ENCODE measurements at places on chromosomes 1 and 21. TPM values are rescaled to one million over a fixed set of nuclear protein-coding genes. Genes with fewer than 3 reads are reported as not detected.

- peak; percentile 19 for DNase-seq
Measured at GRCh38 chr1:62435231-62436038, 1.4 kb upstream of the USP1 start.

DNA sequence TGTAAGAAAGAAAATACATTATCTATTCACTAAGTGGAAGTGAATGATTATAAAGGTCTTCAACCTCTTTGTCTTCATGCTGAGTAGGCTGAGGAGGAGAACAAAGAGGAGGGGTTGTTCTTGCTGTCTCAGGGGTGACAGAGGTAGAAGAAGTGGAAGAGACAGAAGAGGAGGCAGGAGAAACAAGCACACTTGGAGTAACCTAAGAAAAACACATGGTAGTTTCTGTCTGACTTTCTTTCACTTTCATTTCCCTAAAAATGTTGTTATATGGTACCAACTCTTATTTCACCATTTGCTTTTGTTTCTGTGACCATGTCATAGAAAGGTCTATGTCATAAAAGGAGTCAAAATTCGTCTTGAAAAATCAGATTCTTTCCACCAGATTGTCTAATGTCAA, 696.6 kb upstream of the BRINP3 start:
- no peak for DNase-seq

GRCh38 chr1:113333056-113333455, 57.3 kb upstream of the MAGI3 start:
- no peak for DNase-seq

DNA sequence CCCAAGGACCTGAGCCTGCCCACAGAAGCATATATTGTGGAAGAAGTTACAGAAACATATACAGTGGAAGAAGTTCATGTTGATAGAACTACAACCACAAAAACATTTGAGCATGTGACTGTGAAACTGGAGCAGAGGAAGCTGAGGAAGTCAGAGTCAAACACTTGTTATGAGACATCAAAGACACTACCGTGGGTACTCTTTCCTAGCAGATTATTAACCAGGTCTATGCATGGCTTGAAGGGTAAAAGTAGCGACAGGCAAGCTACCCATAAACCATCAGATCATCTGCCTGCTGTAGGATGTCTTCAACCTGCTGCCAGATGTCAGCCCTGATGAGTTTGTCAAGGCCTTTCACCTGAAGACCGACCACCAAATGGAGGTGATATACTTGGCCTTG, 35.8 kb downstream of the IVNS1ABP start:
- no peak for DNase-seq

DNA sequence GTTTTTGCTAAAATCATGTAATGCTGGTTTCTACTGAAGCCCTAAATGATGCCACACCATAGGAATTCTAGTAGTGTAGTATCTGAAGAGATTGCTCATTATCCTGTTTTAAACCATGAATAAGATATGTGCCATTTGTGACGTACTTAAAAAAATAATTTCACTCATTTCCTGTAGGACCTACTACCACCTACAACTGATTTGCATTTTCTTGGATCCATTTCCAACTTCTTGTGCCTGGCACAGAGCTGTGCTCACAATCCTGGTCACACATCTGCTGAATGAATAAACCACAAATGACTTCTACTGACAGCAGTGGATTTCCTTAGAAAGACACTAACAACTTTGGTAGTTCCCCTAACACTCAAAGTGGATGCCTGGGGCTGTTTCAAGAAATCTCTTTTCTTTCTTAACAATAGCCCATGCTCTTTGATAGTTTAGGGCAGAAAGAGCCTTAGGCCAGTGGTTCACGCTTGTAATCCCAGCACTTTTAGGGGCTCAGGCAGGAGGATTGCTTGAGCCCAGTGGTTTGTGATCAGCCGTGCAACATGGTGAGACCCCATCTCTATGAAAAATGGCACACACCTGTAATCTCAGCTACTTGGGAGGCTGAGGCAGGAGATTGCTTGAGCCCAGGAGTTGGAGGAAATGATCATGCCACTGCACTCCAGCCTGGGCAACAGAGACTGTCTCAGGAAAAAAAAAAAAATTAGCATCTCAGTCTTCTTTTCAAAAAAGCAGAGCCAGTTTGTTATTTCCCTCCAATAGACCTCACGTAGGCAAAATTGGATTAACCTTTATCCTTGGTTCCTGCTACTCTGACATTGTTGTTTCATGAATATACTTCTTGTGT, 13.0 kb upstream of the BATF3 start:
- DNase-seq = no peak

- DNase-seq = no peak
Measured at GRCh38 chr1:44380666-44381177, 24.3 kb upstream of the RNF220 start.

- DNase-seq = no peak
Measured at GRCh38 chr1:202578001-202578504, 132.2 kb downstream of the SYT2 start.

DNA sequence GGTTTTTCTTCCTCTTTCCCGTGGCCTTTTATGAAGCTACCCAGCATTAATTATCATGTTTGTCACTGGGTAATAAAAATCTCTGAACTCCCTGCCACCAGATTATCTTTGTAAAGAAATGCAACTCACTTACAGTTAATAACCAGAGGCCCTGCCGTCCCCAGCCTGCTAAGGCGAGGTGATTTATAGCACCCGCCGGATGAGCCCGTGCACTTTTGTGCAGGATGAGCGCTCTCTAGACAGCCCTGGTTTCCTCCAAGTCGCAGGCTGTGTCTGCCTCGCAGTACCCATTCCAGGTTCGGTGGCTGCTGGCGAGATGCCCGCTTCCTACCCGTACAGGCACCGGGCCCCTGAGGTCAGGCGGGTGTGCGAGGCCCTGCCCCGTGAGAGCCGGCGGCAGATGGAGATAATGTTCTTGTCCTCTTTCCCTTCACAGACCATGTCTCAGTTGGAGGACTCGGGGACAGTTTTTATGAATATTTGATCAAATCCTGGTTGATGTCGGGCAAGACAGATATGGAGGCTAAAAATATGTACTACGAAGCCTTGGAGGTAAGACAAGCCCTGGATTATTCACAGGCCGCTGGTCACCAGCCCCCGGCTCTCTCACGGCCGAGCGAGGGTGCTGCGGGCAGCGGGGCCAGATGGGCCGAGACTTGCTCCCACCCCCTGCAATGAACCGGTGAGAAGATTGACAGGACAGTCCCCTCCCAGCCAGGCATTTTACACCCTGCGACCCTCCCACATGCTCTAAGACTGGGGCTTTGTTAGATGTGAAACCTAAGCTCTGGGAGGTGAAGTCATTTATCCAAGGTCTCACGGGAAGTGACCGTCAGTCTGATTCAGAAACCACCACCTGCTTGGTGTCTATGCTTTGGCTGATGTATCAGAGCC, 28.5 kb upstream of the SELENON start:
- DNase-seq = peak; percentile 50

DNA sequence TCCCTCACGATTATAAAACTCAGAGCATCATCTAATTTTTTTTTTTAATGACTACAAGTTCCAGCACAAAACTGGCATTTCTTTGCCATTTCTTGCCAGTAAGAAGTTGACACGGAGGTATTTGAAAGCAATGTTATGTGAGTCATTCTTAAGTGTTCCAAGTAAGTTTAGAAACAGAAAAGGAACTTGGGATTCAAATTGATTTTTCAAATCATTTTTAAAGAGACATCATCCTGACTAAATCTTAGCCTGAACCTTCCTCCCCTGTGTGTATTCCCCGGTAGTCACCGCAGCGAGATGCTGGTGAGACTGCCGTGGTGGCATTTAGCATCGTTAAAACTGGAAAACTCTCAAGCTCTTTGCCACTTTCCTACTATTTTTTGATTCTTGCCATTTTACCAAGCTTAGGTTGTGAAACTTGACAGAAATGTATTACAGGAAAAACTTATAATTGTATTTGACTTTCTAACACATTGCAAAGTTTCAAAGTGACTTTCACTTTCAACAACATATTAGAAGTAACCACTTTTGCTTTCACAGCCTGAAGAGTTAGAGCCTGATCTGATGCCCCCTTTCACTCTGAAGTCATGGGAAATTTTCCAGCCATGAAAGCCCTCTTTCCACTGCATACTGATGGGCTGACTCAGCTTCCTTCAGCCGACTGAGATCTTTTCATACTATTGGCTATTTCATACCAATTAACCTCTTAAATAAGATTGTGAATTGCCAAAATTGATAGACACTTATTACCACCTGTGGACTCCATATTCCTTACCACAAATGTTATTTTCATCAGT, 61.4 kb downstream of the OLFML2B start:
- no peak for DNase-seq

ST6GALNAC5 gene
- 1.6 TPM for total RNA-seq

KISS1 gene
- total RNA-seq = not detected

ENAH gene
- total RNA-seq = 14.7 TPM

ZBTB7B gene
- total RNA-seq = 304 TPM

GBP7 gene
- total RNA-seq = not detected

Data from transverse colon (tissue), 4 donors.